ENCODE measurements at places on chromosomes 1 and 21. TPM values are rescaled to one million over a fixed set of nuclear protein-coding genes. Genes with fewer than 3 reads are reported as not detected.

The CFAP107 gene
- not detected for total RNA-seq

GRCh38 chr1:5664906-5665875 is 327.0 kb downstream of the NPHP4 start:
- no peaks in the 10 kb centered on the region for H3K27me3 ChIP-seq
- H3K36me3 ChIP-seq: no peaks in the 10 kb centered on the region
- no peak for DNase-seq
- H3K4me1 ChIP-seq: no peaks in the 10 kb centered on the region
- H3K4me3 ChIP-seq: no peak overlapping the region

DNA sequence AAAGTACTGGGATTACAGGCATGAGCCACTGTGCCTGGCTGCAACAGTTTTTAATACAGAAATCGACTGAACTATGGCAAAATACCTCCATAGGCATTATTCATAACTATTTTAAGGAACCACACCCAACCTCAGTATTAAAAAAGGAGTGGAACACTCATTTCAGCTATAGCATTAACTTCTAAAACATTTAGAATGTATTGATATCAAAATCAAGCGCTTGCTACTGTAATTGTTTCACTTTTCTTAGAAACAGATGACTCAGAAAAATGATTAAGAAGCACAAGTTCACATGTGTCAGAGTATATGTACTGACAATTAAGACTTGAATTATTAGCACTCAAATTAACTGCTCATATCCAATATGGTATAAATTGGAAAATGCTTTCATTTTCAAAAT is 15.1 kb downstream of the AIDA start:
- no peak overlapping the region for H3K27ac ChIP-seq
- no peaks in the 10 kb centered on the region for H3K36me3 ChIP-seq
- no peaks in the 10 kb centered on the region for H3K27me3 ChIP-seq

GRCh38 chr21:40270047-40270446 is 402.8 kb downstream of the PCP4 start:
- H3K36me3 ChIP-seq: no peaks in the 10 kb centered on the region
- H3K4me1 ChIP-seq: no peaks in the 10 kb centered on the region
- DNase-seq: no peak
- H3K27me3 ChIP-seq: no peaks in the 10 kb centered on the region
- H3K27ac ChIP-seq: no peak overlapping the region

The LENEP gene
- not detected for total RNA-seq

DNA sequence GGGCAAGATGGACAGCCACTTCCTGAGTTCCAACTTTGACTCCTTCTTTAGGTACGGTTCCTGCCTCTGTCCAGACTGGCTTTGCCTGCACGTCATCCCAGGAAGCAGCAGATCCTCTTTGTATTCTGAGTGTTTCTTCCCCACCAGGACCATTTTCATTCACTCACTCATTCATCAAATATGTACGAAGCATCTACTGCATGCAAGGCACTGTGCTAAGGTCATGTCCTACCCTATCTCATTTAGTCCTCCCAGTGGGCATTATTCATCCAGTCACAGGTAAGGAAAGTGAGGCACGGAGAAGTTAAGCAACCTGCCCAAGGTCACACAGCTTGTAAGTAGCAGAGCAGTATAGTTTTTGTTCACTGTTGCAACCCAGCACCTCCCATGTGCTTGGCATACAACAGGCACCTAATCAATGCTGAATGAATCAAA is 13.9 kb downstream of the CRYBG2 start:
- no peak overlapping the region for H3K27ac ChIP-seq
- H3K36me3 ChIP-seq: no peaks in the 10 kb centered on the region
- H3K27me3 ChIP-seq: no peaks in the 10 kb centered on the region
- no peak for DNase-seq
- H3K4me3 ChIP-seq: no peak overlapping the region
